Naive thymus-derived CD4-positive, alpha-beta T cell (primary cell): ENCODE measurements at places on chromosomes 5 and 9. TPM values are rescaled to one million over a fixed set of nuclear protein-coding genes. Genes with fewer than 3 reads are reported as not detected.
A peak's percentile ranks its signal among the peaks of the same experiment; 100 is the strongest.

DNA sequence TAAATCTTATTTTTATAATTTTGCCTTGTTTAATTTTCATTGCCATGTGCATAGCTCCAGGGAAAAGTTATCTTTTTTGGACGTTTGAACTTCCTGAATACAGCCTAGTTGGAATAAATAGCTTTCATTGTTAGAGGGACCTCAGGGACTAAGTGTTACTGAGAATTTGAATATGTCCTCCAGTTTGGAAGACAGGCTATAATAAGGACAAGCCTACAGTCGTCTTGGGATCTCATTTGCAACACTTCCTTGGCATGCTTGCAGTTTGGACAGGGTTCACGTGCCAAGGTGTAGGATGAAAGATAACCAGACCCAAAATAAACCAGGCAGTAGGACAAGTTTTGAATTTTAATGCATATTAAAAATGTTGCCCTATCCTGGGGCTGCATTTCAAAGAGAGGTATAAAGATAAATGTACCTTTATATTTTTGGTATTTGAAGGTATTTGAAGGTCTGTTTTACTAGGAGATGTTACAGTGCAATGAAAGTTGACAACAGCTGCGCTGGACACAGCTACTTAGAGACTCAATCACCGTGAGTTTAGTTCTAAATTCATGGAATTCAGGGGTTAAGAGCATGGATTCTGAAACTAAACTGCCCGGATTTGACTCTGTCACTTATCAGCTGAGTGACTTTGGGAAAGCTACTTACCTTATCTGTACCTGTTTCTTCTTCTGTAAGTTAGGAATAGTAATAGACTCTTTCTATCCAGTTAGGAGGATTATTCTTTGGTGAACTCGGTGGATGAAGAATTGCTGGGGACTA, 134.1 kb downstream of the ACTBL2 start:
- no peak overlapping the region for H3K27ac ChIP-seq
- no peak overlapping the region for H3K4me3 ChIP-seq
- no peaks in the 10 kb centered on the region for H3K27me3 ChIP-seq
- no peaks in the 10 kb centered on the region for H3K36me3 ChIP-seq
- no peak for DNase-seq
- H3K4me1 ChIP-seq, result no peaks in the 10 kb centered on the region

DNA sequence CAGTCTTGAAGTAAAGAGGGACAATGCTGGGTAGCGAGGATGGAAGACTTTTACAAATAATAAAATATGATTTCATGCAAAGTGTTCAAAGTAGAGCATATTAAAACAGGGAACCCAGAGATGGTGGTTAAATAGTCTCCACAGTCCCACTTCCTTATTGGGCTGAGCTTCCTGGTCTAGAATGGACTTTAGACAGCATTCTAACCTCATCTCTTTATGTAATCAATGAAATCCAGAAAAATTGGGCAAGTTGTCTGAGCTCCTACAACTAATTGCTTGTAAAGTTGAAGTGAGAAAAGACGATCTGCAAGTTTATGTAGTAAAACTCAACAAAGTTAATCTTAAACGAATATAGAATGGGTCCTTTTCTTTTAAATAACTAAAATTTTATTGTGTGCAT, 328.9 kb downstream of the PJA2 start:
- H3K36me3 ChIP-seq, result no peaks in the 10 kb centered on the region
- no peak overlapping the region for H3K27ac ChIP-seq
- DNase-seq, result no peak
- H3K4me1 ChIP-seq, result no peaks in the 10 kb centered on the region

Gene LEAP2
- total RNA-seq, result 8.5 TPM

DNA sequence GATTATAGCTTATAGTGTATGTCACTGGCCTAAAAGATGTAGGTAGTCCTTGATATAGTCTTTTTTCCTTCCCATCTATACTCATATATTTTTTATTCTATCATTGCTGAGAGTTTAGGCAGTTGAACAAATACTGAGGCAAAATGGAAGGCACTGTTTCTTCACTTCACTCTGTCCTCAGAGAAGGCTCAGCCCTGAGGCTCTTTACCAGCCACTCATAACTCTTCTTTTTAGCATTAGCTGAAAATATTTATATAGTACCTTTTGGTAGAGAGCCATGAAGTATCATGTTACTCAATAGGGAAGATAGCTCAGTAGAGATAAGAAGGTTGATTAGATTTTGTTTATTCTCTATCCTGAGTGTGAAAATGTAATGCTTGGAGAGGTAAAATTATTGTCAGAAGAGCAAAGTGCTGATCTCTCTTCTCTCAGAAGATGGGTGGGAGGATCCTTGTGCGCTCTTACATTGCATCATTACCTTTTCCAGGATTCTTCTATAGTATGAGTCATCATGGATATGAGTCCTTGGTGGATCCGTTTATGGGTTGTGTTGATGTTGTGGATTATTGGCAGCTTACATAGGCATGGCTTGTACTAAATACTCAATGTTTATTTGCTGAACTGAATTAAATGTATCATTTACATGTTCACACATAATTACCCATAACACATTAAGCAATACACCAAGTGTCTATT, 88.1 kb downstream of the ANXA1 start:
- peaks cover 4% of the 10 kb centered on the region for H3K27me3 ChIP-seq
- no peaks in the 10 kb centered on the region for H3K4me1 ChIP-seq
- H3K27ac ChIP-seq, result no peak overlapping the region
- no peak overlapping the region for H3K4me3 ChIP-seq
- DNase-seq, result no peak

- no peaks in the 10 kb centered on the region for H3K27me3 ChIP-seq
- no peak overlapping the region for H3K27ac ChIP-seq
- peaks cover 82% of the 10 kb centered on the region for H3K36me3 ChIP-seq
- H3K4me1 ChIP-seq, result no peaks in the 10 kb centered on the region
These were observed 12.2 kb downstream of the CCT5 start for GRCh38 chr5:10262121-10262774.

- H3K27ac ChIP-seq, result no peak overlapping the region
- no peaks in the 10 kb centered on the region for H3K4me1 ChIP-seq
- no peaks in the 10 kb centered on the region for H3K27me3 ChIP-seq
- no peak overlapping the region for H3K4me3 ChIP-seq
These were observed 23.4 kb downstream of the PAEP start for GRCh38 chr9:135584934-135585333.

GRCh38 chr9:31325778-31326177, 1058.7 kb upstream of the ACO1 start:
- no peaks in the 10 kb centered on the region for H3K27me3 ChIP-seq
- H3K36me3 ChIP-seq, result no peaks in the 10 kb centered on the region
- no peak overlapping the region for H3K4me3 ChIP-seq

DNA sequence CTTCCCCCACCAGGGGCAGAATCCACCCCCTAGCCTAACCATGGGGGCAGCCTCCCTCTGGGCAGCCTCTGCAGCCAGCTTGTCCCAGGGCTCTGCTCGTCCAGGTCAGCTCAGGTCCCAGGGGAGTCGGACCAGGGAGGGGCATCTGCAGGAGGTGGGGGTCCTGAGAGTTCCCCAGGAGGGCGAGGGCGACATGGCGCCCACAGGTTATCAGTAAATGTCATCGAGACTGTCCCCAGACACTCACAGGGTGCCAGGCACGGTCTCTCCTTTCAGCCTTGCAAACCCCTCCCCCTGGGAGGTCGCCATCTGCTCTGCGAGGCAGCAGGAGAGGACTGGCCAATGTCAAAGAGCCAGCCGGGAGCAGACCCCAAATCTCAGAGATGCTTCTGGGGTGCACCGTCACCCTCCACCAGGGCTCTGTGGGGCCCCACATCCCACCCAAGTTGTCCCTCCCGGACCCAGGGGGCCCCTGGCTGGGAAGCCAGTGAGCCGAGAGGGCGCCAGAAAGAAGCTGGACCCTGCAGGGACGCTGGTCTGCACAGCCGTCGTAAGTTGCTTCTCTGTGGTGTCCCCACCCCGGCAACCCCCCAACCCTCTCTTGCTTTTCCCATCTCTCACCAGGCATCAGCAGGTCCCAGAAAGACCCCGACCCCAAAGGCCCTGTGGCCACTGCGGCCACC, 69.3 kb downstream of the NTNG2 start:
- H3K27ac ChIP-seq, result no peak overlapping the region
- DNase-seq, result no peak
- H3K4me3 ChIP-seq, result no peak overlapping the region
- no peaks in the 10 kb centered on the region for H3K4me1 ChIP-seq
- no peaks in the 10 kb centered on the region for H3K27me3 ChIP-seq
- no peaks in the 10 kb centered on the region for H3K36me3 ChIP-seq

DNA sequence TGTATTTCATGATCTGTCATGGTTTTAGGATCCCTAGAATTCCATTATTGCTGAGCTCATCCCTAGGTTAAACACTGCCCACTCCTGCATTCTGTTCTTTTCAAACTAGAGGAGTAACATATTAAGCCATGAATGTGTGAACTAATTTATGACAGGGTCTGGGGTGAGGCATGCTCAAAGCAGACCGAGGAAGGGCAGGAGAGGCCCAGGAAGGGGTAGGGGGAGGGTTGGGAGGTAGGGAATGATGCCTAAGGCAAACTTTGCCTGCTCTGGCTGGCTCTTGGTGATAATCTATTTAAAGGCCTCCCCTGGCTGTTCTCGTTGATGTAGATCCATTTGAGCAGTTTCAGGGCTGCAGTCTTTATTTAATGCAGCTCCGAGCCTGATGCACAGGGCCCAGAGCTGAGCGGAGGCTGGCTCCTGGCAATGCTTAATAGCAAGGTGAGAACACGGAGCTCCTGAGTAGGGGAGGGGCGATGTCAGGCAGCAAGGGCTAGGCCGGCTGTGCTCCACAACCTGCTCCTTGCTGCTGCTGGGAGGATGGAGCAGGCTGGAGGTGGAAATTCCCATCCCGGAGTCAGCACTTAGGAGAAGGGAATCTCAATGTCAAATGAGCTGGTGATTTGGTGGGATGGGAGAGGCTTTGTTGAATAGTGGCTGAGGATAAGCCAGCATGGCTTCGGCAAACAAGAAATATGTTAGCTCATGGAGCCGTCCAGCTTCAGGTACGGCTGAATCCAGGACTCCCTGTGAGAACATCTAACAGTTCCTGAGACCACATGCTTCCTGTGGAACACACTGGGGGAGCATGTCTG, 73.2 kb upstream of the UNC5A start:
- DNase-seq, result no peak
- H3K4me1 ChIP-seq, result no peaks in the 10 kb centered on the region
- no peak overlapping the region for H3K4me3 ChIP-seq
- H3K36me3 ChIP-seq, result no peaks in the 10 kb centered on the region
- no peaks in the 10 kb centered on the region for H3K27me3 ChIP-seq

Gene NTRK2
- total RNA-seq, result not detected

DNA sequence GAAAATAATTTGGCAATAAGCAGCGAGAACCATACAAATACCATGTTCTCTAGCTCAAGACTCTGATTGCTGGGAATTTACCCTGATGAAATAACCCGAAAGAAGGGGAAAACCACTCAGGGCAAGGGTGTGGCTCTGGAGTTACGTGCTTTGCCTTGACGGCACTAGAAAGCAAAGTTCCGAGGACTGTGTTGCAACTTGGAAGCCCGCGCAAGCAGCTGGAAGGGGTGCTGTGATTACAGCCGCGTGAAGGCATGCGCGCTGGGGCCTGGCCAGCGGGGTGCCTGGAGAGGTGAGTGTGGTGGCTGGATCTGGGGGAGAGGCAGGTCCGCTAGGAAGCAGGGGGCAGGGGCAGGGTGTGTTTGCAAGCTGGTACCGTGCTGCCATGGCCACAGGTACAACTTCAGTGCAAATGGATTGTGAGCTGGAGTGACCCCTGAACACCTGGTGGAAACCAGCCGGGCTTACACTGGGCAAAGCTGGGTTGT, 52.6 kb upstream of the CNOT6 start:
- H3K36me3 ChIP-seq, result no peaks in the 10 kb centered on the region
- H3K4me3 ChIP-seq, result no peak overlapping the region
- DNase-seq, result no peak
- H3K4me1 ChIP-seq, result no peaks in the 10 kb centered on the region
- no peaks in the 10 kb centered on the region for H3K27me3 ChIP-seq

Gene MEIKIN
- total RNA-seq, result 1.6 TPM

- no peak overlapping the region for H3K27ac ChIP-seq
- H3K36me3 ChIP-seq, result no peaks in the 10 kb centered on the region
- no peaks in the 10 kb centered on the region for H3K27me3 ChIP-seq
These were observed 919.8 kb upstream of the EDIL3 start for GRCh38 chr5:85304524-85304923.

GRCh38 chr5:157506066-157506590, 46.1 kb downstream of the NIPAL4 start:
- no peaks in the 10 kb centered on the region for H3K36me3 ChIP-seq
- no peaks in the 10 kb centered on the region for H3K27me3 ChIP-seq
- no peak for DNase-seq
- H3K27ac ChIP-seq, result no peak overlapping the region

Gene ROR2
- not detected for total RNA-seq

Gene ADAMTSL1
- not detected for total RNA-seq

Gene FOXD4
- not detected for total RNA-seq

DNA sequence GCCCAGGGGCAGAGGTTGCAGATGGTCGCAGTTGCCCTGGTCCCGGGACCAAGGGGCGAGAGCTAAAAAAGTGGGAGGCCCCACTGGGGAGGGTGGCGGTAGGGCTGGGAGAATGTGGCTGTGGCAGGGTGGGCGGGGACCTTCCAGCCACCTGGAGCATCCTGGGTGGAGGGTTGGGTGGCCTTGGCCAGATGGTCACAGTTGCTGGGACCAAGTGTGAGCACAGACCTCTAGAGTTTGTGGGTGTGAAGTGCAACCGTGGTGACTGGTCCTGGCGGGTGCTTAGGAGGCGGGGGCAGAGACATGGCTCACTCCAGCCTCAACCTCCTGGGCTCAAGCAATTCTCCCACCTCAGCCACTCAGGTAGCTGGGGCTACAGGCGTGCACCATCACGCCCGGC, 5.7 kb upstream of the TRAF2 start:
- H3K36me3 ChIP-seq, result no peaks in the 10 kb centered on the region
- no peaks in the 10 kb centered on the region for H3K27me3 ChIP-seq
- H3K4me1 ChIP-seq, result peaks cover 26% of the 10 kb centered on the region

DNA sequence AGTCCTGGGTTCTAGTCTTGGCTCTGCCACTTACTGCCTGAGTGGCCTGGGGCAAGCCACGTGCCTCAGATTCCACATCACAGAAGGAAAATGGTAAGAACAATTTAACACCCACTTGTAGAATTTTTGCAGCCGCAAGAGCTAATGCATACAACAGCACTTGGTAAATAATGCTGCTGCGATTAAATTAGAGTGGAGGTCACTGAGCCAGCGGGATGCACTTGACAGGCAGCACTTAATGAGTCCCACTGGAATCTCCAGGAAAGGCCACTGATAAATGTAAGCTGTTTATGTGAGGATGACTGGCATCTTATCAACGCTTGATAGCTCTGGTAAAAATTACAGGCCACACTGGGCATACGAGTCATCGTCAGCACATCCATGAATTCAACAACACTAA, 59.4 kb upstream of the UBTD2 start:
- H3K27me3 ChIP-seq, result no peaks in the 10 kb centered on the region
- H3K36me3 ChIP-seq, result no peaks in the 10 kb centered on the region
- no peak overlapping the region for H3K27ac ChIP-seq
- H3K4me3 ChIP-seq, result no peak overlapping the region
- no peaks in the 10 kb centered on the region for H3K4me1 ChIP-seq
- no peak for DNase-seq

Gene SERINC5
- 164 TPM for total RNA-seq

Gene ARL10
- 12.4 TPM in 2 replicates for total RNA-seq

Gene CENPK
- total RNA-seq, result 18.1 TPM

GRCh38 chr5:55222985-55223811, 3.9 kb downstream of the MCIDAS start:
- peak overlapping the region; percentile 30 for H3K4me3 ChIP-seq
- no peaks in the 10 kb centered on the region for H3K36me3 ChIP-seq
- no peak for DNase-seq

Gene ACOT12
- not detected for total RNA-seq
